ENCODE measurements at places on chromosomes 7 and 10. TPM values are rescaled to one million over a fixed set of nuclear protein-coding genes. Genes with fewer than 3 reads are reported as not detected.

GRCh38 chr10:76939933-76940468 lies 697.6 kb downstream of the KCNMA1 start:
- DNase-seq, result no peak

DNA sequence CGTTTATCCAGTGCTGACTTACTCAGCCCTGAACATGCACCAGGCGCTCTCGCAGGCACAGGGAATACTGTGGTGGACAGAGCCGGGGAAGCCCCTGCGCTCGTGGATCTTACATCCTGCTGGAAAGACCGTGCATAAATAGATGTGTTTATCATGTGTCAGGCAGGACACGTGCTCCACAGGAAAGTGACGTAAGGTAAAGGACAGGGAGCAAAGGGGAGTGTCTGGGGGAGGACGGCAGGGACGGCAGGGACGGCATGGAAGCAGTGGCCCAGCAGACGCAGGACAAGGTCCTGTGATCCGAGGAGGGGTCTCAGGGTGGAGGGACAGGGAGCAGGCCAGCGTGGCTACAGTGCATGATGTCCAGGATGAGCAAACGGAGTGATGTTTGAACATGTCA lies 410.5 kb downstream of the PAXIP1 start:
- DNase-seq, result no peak

- DNase-seq, result no peak
Observed at GRCh38 chr7:97133159-97133558, 15.7 kb downstream of the SDHAF3 start.

The CCL26 gene
- 0.69 TPM for total RNA-seq

The SMO gene
- total RNA-seq, result 28.8 TPM

All from skin of body (tissue), 3 donors.